Lower leg skin (tissue), 4 donors: ENCODE measurements at places on chromosomes 3 and 15.

GRCh38 chr15:74789741-74790079 lies 7.8 kb downstream of the CSK start:
- DNase-seq: no peak

DNA sequence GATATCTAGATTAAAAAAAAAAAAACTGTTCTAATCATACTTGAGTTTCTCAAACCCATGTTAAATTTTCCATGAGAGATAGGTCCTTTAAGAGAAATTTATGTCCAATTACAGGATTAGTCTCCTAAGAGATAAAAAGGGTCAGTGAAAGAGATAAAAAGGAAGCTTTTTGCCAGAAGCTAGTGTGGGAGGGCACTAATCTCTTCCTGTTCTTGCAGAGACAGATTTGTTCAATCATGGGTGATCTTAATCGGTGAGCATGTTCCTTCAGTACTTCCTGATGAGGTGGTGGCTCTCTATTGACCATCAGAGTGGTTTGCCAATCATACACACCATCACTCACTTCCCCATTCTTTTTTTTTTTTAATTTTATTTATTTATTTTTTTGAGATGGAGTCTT lies 16.9 kb upstream of the LPP start:
- DNase-seq: no peak

DNA sequence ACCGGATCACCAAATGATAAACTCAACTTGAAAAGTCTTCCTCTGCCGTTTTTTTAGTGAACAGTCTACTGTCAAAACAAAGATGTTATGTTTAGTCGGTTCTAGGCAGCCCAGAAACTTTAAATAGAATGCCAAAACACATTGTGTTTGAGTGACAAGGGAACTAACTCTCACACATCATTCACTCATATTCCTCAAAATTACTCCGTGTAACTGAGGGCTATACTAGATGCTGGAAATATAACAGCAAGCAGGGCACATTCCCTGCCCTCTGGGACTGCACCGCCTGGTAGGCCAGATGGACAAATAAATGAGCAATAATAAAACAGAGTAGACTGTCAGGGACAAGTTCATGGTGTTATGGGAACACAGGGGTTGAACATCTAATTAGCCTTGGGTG lies 251.4 kb downstream of the MAGI1 start:
- no peak for DNase-seq

GRCh38 chr3:30504939-30505338 lies 101.5 kb upstream of the TGFBR2 start:
- no peak for DNase-seq

DNA sequence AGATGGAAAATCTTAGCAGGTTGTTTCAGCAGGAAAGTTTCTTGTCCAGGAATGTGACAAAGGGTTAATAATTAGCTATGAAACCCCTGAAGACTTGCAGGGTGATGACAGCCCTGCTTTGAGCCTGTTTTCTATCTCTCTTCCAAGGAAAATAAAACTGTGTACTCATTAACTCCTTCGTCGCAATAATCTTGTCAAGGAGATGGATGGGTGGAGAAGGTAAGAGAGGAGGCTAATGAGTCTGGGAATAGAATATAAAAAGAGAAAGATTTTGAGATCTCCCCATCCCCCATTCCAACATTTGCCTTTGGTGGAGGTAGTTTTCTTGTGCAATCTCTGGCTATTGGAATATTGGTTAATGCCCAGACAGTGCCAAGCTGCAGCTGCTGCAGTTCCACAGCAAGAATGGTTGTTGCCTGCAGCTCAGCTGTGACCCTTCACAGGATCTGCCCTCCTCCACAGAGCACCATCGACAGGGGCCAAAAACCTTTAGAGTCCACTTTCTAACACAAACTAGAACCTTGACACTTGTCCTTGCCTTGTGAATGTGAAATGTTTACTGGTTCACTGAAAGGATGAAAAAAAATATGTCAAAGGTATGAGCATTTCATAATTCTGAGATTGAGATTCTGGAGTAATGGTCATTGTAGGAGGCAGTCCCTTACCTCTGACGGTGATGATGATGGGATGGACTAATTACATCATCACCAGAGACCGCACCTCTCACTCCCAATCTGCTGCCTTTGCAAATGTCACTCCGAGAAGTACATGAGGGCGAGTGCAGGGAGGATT lies 4.2 kb upstream of the LRIG1 start:
- no peak for DNase-seq

DNA sequence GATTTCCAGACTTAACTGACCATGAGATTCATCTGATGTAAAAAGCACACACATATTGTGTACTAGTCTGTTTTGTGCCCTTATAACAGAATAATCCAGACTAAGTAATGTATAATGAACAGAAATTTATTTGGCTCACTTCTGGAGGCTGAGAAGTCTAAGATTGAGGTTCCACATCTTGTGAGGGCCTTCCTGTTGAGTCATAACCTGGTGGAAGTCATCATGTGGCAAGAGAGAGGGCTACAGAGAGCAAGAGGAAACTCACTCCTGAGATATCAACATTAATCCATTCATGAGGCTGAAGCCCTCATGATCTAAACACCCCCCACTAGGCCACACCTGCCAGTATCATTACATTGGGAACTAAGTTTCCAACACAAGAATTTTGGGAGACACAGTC lies 977.6 kb downstream of the MCTP2 start:
- DNase-seq: no peak

DNA sequence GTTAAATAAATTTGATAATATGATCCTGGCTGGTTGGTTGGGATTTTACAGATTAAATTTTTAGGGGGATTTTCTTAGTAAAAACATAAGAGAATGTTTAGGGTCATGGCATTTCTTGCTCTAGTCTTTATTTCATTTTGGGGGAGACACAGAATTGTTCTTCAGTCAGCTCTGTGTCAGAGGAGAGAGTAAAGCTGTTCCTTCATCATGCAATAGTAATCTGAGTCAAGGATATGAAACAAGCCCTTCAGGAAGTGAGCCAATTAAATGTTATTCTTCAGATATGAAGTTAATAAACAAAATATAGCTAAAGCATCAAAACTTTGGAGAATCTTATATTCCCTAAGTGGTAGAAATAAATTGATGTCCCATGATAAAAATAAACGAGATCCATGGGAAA lies 22.9 kb upstream of the SLC4A7 start:
- DNase-seq: no peak

GRCh38 chr3:144868506-144868905 lies 896.9 kb downstream of the DIPK2A start:
- DNase-seq: no peak

GRCh38 chr3:179840985-179841384 lies 188.1 kb downstream of the USP13 start:
- DNase-seq: no peak

DNA sequence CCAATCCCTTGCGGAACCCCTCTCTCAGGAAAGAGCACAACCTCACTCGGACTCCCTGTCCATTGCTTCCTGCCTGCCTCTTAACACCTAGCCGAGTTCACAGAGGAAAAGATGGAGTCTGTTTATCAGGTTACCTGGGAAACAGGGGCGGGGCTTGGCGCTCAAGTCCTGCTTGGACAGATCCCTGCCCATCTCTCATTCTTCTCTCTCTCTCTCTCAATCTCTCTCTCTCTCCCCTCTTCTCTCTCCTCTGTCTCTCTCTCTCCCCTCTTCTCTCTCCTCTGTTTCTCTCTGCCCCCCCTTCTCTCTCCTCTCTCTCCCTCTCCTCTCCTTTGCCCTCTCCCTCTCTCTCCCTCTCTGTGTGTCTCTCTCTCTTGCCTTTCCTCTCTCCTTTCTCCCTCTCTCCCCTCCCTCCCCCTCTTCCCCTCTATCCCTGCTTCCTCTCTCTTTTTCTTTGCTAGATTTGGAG lies at the start of gene EFHB:
Gene EFHB (minus strand): TSS at position 120 of the 469 bp plus-strand sequence. CDS start 199 bp downstream, outside the sequence.
- DNase-seq: no peak

GRCh38 chr3:46926871-46927717 lies 49.5 kb downstream of the CCDC12 start:
- no peak for DNase-seq

DNA sequence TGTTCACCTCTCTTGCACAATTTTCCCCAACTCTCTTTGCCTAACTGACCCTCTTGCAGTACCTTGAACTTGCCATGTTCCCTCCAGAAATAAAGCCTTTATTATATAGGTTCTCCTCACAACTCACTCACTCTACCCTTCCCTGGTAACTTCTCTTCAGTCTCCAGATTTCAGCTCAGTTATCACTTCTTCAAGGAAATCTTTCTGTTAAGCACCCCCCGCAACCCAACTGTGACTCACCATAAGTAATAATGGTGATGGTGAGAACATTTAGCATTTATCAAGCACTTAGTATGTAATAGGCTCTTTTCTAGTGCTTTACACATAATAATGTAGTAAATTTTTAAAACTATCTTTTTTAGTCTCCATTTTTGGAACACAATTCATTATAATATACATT lies 8.1 kb upstream of the OR5K1 start:
- DNase-seq: no peak

DNA sequence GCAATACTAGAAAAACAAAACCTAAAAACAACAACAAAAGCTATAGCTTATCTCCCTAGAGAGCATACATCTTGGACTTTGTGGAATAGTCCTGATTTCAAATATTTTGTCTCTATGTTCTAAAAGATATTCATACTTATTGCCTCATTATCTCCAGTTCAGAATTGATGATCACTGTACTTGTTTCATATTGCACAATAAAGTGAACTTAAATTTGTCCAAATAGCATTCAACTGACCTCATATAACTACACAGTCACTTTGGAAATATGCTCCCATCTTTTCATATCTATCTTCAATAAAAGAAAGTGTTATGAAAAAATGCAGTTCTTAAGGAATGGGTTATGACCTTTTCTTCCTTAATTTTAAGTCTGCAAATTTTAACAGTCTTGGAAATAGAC lies 228.6 kb upstream of the CMC1 start:
- no peak for DNase-seq
